ENCODE measurements at places on chromosomes 7 and 10.

- DNase-seq, result no peak
Observed at GRCh38 chr7:137967143-137968018, 34.5 kb downstream of the CREB3L2 start.

DNA sequence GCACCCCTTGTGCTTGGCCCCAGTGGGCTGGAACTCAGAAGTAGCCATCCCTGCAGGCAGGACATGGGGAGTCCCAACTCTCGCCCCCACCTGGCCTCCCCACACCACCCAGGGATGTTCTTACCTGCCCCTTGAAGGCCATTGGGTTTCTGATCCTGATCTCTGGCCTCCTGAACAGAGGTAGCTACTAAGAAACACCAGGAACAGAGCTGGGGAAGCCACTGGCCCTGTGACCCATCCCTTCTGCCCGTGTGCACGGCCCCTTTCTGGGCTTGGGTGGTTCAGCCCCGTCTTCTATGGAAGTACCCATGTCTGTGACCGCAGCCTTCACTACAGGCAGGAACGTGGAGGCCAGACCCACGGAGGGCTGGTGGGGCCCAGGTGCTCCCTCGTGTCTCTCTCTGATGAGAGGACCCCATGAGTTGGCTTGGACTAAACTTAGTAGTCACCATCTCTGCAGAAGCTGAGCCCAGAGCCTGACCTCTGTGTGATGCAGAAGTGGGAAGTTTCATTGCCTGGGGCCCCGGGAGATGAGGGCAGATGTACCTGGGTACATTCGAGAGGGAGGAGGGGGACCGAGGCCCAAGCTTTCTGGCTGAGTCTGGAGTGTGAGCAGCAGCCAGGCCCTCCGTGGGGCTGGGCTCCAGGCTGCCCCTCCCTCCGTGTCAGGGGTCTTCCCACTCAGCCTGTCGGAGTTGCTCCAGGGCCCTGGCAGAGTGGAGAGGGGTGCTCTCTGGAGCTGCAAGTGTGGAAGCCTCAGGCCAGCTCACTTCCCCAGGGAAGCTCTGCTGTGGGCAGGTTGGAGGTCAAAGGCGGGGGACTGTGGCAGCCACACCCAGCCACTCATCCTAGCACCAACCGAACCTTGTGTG, 81.0 kb downstream of the MKI67 start:
- no peak for DNase-seq

DNA sequence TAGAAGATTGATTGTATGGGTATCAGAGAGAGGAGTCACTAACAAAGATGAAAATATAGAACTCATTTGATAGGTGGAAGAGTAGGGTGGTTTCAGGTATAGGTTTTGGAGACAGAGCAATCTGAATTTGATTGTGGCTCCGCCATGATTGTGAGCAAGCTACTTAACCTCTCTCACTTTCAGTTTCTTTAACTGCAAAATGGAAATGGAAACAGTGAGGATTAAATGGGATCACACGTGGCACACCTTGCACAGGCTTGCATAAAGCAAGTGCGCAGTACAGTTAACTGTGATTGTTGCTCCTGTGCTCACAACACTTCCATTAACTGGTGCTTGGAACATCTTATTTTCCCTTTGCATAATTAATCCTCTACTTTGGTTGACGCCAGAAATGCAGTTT, 54.9 kb downstream of the ATXN7L1 start:
- DNase-seq, result no peak

DNA sequence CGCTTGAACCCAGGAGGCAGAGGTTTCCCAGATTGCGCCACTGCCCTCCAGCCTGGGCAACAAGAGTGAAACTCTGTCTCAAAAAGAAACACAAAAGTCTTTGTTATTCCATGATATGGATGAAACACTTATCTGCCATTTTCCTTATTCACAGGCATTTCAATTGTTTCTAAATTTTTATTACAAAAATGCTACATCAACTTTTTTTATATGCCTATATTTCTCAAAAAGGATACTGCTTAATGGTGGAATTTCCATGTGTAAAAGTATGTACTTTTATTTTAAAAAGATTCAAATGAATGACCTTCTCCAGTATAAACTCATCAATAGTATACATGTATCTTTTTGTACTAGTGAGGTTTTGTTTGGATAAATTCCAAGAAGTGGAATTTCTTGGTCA, 41.9 kb upstream of the STMP1 start:
- no peak for DNase-seq

DNA sequence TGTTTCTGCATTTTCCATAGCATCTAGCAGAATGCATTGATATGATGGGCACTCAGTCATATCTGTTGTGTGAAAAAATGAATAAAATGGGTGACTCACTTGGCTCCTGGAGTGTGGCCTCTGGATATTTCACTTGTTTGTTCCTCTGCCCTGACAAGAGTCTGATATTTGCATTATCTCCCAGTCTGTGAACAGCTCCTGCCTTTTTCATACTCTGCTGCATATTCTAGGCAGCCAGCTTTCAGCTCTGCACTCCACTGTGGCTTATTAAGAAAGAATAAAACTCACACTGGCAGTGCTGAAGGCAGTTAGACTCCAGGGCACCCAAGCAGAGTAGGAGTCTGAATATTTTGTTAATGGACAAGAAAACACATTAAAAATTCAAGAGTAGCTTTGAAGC, 623.9 kb downstream of the SORCS1 start:
- DNase-seq, result no peak

DNA sequence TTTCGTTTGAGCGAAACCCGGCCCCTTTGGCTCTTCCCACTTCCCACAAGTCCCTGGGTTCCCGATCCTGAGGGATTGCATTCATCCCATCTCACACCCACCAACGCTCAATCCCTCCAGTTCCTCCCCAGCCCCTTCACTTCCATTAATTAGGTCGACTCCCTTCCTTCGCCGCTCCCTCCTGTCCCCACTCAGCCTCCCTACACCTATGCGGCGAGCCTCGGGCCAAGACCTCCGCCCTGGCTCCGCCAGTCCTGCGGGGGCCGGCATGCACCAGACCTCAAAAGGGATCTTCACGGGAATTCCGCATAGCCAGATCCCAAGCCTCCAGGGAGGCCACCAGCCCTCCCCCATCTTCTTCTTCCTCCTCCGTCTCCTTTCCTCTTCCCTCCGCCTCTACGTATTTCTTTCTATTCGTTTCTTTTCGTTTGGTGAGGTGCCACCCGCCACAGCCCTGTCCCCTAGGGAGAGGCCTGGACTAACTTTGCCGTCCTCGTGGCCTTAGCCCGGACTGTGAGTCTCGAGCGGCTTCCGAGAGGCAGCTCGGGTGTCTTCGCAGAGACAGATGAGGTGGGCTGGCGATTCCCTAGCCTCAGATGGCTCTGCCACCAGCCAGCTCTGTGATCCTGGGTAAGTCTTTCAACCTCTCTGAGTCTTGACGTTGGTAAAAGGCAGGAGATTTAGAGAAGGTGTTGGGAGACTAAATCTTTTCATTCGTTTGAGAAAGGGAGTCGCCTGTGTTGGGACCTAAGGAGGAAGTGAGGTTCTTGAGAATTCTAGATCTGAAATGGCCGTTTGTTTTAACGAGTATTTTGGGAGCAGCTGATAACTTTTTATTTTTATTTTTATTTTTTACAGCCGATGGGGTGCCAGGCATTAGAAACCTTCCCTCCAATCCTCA, 8.1 kb upstream of the LBX1 start:
- no peak for DNase-seq

GRCh38 chr10:7195118-7195517, 215.7 kb downstream of the SFMBT2 start:
- no peak for DNase-seq

DNA sequence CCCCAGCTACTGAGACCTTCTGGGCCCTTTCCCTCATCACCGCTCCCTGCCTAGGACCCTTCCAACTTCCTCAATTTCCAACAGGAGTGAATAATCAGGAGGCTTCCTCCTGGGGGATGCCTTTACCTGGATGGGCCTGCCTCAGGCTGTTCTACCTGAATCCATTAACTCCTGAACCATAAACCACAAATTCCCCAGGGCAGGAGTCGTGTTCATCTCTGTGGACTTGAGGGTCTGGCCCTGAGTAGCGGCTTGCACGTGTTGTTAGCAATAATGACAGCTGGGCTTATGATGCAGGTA, 105.1 kb upstream of the GPR26 start:
- no peak for DNase-seq

GRCh38 chr7:45881759-45882464, 6.4 kb upstream of the IGFBP1 start:
- DNase-seq, result no peak

GRCh38 chr7:18663321-18663720, 167.8 kb downstream of the HDAC9 start:
- no peak for DNase-seq

DNA sequence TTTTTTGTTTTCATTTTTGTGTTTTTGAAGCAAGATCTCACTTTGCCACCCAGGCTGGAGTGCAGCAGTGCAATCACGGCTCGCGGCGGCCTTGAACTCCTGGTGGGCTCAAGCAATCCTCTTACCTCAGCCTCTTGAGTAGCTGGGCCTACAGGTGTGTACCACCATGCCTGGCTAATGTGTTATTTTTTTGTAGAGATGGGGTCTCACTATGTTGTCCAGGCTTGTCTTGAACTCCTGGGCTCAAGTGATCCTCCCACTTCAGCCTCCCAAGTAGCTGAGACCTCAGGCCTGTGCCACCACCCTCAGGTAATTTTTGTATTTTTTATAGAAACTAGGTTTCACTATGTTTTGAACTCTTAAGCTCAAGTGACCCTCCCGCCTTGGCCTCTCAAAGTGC, 14.8 kb downstream of the PRKRIP1 start:
- DNase-seq, result no peak

GRCh38 chr7:13745530-13745929, 243.9 kb downstream of the ETV1 start:
- no peak for DNase-seq

GRCh38 chr10:128046953-128047290, 79.3 kb downstream of the MKI67 start:
- no peak for DNase-seq

DNA sequence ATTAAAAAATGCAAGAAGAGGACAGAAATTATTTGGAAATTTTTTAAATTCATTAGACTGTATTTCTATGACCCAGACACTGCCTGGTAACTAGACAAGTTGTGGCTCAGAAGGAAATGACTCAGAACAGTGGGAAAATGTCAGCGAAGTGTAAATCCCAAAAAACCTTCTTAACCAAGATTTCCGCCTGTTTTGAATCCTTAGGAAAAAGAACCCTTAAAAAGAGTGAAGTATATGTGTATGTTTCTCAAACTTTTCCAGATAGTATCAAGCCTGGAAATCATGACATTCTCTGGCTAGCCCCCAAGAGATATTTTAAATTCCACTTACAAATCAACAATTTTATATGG, 42.7 kb upstream of the PLXNA4 start:
- DNase-seq, result no peak

GRCh38 chr7:151782598-151783448, 94.1 kb downstream of the PRKAG2 start:
- DNase-seq, result peak; percentile 52

GRCh38 chr7:113292105-113292504, 173.8 kb upstream of the SMIM30 start:
- no peak for DNase-seq

GRCh38 chr10:78933828-78934531, 134.8 kb upstream of the ZMIZ1 start:
- DNase-seq, result no peak

GRCh38 chr10:73756183-73756582, 12.0 kb downstream of the SEC24C start:
- no peak for DNase-seq

DNA sequence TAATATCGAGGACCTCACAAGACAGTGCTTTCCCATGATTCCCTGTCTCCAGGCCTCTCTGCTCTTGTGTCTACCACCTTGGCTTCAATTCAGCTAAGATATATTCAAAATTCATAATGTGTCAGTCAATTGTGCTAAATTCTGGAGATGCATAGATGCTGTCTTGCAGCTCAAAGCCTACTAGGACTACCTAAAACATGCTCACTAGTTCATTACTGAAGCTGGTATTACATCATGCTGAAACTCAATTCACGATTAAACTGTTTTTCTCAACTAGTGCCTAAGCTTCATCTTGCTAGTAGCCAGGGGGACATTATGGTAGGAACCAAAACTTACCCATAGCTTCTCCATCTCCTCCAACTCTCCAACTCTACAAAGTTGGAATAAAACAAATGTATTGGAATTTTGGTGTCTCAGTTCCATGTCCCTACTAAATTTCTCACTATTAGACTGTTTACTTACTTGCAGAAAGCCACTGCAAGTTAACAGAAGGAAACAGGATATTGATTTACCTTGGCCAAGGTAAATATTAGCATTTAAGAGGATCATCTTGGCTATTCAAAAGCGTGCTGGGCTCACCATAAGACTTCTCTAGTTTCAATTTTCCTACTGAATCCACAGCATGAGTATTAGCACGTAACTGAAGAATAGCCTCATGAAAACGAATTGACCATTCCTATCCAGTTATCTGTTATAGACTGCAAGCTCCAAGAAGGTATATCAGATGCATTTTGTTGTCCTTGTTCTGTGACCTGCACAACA, 53.6 kb downstream of the CREB3L2 start:
- no peak for DNase-seq

DNA sequence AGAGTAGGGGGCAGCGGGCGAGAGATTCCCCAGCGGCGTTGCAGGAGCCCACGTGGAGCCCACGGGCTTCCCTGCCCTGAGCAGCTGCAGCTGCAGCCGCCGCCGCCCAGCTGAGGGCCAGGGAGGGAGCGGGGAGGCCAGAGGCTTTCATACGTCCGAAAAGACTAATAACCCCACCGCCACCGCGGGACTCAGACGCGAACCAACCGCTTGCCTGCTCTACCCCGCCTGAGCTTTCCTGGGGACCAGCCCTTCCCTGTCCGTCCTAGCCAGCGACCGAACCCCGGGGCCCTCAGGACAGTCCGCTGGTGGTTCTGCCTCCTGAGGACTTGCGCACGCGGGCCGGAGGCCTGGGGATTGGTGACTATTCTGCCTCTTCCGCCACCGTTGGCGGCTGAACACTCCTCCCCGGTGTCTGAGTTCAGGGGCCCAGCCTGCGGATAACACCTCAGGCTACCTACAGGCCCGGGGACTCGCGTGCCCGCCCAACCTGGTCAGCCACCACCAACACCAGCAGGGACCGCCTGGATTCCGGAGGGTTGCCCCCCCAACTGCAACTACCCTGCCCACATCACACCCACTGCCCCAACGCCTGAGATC, 18.4 kb downstream of the IFT22 start:
- DNase-seq, result no peak

DNA sequence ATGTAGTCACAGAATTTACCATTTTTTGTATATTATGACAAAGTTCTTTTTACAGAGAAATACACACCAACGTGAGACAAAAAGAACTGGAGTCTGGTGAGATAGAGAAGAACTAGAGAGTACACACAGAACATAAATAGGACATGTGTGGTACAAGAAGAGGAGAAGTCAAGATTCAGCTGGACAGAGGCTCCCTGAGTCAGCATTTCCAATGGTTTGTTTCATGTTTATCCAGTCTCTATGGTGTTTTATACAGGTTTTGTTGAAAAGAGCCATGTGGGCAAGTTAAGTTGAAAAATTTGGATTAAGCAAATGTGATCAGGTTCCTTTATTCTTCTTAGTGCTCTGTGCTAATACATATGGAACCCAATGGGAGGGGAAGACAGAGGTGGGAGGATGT, 105.5 kb upstream of the AKR1E2 start:
- no peak for DNase-seq

- DNase-seq, result no peak
Observed at GRCh38 chr7:116560021-116560970, 35.5 kb downstream of the CAV1 start.
